Erythroblast (primary cell): ENCODE measurements at places on chromosomes 3 and 15.
A peak's percentile ranks its signal among the peaks of the same experiment; 100 is the strongest.

GRCh38 chr15:100106732-100107131 lies 235.0 kb downstream of the ADAMTS17 start:
- DNase-seq = no peak

DNA sequence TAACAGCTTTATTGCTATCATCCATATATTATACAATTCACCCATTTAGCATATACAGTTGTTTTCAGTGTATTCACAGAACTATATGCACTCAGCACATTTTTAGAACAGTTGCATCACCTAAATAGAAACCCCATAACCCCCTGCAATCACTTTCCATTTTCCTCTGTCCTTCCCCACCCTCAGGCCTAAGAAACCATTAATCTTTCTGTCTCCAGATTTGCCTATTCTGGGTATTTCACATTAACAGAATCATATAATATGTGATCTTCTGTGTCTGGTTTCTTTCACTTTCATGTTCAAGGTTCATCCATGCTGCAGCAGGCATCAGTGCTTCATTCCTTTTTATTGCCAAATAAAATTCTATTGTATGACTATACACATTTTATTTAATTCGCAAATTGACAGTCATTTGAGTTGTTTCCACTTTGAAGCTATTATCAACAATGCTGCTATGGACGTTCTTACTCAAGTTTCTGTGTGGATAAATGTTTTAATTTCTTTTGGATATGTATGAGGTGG lies 39.8 kb downstream of the ADAMTS17 start:
- no peak for DNase-seq

DNA sequence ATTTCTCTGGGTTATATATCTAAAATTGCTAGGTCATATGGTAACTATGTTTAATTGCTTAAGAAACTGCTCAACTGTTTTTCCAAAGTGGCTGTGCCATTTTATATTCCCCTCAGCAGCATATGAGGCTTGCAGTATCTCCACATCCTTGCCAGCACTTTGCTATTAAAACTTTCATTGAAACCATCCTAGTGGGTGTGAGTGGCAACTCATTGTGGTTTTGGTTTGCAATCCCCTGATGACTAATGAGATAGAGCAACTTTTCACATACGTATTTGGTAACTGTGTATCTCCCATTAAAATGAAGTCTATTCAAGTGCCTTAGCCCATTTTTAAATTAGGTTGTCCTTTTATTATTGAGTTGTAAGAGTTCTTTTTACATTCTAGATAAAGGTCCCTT lies 17.3 kb downstream of the KPNA1 start:
- peak; percentile 78 for DNase-seq

DNA sequence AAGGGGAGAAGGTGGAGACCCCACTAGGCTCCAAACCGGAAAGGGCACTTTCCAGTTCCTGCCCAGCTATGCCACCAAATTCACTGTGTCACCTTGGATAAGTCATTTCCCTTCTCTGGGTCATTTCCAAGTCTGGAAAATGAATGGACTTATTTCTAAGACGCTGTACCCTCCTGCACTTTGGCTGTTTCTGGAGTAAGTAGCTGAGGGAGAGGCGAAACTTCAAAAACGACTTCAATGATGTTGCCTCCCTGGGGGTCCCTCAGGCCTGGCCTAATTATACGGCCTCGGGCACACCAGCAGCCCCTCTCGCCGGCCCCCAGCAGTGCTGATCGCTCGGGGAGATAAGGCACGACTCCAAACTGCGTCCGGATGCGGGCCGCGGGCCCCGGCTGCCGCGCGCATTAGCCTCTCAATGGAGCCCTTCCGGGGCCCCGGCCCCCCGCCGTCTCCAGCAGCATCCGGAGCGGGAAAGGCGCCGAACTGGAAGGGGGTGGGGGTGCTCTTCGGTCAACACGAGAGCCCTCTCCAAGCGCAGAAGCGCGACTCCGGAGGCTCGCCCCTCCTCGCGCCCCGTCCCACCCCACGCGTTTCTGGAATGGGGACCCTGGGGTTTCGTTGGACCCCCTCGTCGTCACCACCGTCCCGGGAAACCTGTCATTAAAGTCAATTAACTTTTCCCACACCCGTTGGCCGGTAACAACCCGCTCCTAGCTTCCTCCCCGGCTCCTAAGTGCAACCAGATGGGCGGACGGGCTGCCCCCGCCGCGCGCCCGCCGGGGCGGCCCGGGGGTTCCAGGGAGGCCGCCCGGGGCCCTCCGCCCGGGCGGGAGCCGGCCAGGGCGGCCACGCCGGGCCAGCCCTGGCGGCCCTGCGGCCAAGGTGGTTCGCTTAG lies 4.8 kb downstream of the HES1 start:
- peak; percentile 80 for DNase-seq

GRCh38 chr15:99556011-99556410 lies 9.8 kb upstream of the MEF2A start:
- DNase-seq = peak; percentile 80

DNA sequence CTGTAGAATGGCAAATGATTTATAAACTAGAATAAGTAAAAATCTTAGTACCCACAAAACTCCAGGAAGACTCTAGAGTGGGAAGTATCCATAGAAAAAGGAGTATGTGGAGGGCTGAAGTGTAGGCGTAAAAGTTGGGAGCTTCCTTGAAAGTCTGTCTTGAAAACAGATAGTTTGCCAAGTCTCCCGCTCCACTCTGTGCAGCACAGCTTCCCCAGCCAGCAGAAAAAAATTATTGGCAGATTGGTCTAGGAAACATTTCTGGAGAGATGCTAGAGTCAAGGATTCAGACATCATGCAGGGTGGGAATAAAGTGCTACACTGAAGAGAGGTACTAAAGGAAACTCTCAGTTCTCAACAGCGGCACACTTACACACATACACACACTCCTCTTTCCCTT lies 53.4 kb upstream of the CD200R1L start:
- no peak for DNase-seq

GRCh38 chr3:138165061-138165460 lies 9.7 kb downstream of the DBR1 start:
- DNase-seq = no peak

DNA sequence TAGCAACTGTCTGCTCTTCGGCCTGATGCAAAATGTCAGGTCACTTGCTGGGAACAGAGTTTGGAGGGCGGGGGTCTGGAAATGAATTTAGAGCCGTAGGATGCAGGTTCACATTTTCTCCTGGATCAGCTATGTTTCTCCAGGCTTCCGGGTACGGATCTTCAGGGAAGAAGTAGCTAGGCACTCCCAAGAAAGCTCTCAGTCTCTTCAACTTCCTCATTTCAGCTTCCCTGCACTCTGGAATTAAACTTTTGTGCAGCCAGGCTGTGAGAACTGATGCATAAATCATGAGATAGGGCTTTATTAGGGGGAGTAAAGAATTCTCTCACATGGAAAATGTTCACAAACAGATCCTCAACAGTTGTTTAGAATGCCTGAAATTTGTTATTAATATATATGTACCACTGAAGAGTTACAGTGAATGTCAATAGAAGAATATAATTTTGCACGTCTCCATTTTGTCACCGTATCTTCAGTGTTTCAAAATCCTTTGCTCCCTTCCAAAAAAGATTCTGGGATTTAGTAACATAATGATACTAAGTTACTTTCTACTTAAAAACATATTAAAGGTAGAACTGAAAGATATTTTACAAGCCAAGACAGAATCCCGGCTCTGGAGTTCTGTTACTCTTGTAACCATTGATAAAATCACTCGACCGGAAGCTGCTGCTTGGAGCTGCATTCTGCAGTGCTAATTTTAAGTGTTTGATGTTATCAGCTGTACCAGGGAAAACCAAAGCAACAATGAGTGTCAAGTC lies 178.5 kb upstream of the P2RY1 start:
- DNase-seq = peak; percentile 19

GRCh38 chr3:185988816-185989175 lies 51.0 kb upstream of the TRA2B start:
- DNase-seq = no peak

DNA sequence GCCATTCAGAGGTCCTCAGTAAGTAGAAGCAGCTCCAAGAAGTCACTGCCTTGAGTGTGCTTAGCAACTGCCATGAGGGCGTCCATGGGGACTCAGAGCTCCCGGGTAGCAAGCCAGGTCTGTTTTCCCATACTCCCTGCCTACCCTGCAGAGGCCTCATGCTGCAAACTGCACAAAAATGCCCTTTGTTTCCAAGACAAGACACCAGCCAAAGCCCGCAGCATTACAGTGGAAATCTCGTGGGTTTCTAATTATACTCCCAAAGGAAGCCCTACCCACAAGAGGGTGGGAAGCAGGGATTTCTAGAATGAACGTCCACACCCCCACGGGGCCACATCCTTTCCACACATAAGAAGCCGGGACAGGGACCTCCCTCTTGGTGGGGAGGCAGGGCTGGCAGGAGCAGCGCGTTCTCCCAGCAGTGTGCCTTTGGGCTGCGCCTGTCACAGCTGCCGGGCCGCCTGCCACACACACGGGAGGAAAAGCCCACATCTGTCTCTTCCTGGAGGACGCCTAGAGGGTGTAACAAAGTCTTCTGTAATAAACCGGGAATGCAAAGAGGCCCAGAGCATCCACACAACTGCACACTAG lies 31.1 kb downstream of the FAM174B start:
- no peak for DNase-seq

DNA sequence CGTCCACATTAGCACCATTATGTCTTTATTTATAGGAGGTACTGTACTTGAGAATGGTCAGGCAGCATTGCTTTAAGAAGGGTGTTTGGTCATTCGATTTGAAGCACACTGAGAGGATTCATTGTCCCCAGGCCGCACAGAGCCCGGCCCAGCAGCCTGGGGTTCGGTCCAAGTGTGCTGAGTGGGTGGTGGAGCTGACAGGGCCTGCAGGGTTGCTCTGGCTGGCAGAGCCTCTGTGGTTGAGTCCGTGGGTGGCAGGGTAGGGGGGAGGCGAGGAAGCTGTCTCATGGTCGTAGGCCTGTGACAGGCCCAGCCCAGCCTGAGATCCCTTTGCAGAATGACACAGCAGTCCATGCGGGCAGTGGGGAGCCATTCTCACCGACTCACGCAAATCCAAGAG lies 227.7 kb upstream of the TOPAZ1 start:
- DNase-seq = no peak

DNA sequence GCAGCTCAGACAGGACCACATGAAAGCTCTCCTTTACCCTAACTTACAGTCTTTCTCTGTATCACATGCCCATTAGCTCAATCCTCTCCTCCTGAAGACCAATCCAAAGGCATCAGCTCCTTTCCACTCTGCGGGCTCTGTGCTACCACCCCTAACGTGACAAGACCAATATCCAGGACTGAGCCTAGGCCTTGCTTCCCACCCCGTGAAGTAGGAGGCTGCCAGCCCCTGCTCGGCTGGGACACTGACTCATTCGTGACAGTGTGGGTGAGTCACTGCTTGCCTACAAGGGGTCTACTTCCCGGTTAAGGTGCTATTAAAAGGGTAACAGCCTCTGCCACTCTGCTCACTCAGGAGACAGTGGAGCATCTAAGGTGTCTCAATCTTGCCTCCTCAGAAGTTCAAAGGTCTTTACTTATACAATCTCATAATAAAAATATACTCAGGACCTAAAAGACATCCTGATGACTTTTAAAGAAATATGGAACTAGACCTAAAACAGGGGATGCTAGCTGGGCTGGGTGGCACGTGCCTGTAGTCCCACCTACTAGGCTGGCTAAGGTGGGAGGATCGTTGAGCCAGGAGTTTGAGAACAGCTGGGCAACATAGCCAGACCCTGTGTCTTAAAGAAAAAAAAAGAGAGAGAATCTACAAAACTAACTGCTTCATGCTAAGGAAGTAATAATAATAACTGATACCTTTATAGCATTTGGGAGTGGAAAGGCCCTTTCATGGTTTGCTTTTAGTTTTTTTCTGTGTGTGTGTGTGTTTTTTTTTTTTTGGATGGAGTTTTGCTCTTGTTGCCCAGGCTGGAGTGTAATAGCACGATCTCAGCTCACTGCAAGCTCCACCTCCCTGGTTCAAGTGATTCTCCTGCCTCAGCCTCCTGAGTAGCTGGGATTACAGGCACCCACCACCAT lies 55.0 kb downstream of the TMEM44 start:
- DNase-seq = peak; percentile 29

- no peak for DNase-seq
Observed at GRCh38 chr3:122893754-122894668, 99.1 kb downstream of the SLC49A4 start.

DNA sequence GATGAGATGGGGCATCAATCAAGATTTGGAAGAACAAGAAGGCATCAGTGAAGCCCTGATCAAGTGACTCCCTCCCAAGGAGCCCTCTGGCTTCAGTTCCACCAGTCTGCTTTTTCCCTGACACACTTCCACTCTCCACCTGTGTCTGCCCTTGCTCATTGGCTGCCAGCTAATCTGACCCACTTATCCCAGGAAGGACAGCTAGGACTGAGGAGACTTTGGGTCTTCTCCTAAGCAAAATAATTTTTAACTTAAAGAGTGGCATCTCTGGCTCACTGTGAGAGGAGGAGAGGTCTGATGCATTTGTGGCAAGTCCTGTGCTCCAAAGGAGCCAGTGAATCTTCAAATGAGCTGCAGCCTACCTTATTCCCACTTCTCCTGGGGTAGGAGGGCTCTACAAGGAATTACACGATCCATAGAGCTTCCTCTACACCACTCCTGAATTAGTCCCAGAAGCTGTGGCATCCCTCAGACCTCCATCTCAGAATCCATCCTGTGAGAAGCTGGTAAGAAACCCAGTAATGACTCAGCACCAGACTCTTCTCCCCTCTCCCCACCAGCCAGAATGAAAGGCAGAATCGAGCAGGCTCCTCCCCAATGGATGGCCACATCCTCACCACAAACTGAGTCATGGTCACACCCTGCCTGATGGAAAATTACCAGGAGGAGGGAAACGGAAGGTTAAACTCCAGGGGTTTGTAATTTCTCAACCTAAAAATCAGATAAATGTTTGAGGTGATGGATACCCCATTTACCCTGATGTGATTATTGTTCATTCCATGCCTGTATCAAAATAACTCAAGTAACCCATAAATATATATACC lies 6.3 kb upstream of the PKM start:
- DNase-seq = peak; percentile 51

DNA sequence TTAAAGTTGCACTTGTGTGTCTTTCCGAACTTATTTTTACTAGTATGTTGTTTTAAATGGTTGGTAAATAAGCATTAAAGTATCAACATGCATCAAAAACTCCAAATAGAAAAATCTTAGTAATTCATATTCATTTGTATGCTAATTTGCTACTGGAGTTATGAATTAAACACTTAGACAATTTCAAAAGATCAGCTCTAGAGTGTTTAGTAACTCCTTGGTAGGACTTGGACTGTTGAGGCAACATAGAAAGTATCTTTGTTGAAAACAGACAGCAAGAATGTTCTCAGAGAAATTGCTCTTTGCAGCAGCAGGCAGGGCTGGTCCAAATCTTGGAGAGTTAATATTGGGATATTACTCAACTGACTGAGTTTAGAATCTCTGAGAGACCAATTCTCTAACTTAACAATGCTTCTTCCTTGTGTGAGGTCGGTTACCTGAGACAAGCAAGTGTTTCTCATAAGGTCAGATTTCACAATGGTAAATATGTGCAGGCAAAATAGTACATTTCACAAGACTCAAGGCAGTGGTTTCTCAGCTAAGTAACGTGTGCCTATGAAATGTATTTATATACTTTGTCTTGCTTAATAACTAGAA lies 147.8 kb upstream of the IL12A start:
- no peak for DNase-seq

GRCh38 chr3:50534681-50535330 lies 31.4 kb upstream of the CACNA2D2 start:
- no peak for DNase-seq

GRCh38 chr15:95129574-95129973 lies 898.2 kb downstream of the MCTP2 start:
- no peak for DNase-seq

GRCh38 chr15:41847981-41848380 lies 9.3 kb downstream of the PLA2G4B start:
- DNase-seq = no peak

GRCh38 chr15:26580943-26581342 lies 191.9 kb downstream of the GABRB3 start:
- DNase-seq = no peak
